Activated naive CD8-positive, alpha-beta T cell treated with anti-CD3 and anti-CD28 coated beads, Interleukin-2, amount 50 U/mL, for 24 hours (primary cell): ENCODE measurements at places on chromosomes 16 and 17.

- DNase-seq, result no peak
Observed at GRCh38 chr16:47727131-47727530, 266.0 kb downstream of the PHKB start.

DNA sequence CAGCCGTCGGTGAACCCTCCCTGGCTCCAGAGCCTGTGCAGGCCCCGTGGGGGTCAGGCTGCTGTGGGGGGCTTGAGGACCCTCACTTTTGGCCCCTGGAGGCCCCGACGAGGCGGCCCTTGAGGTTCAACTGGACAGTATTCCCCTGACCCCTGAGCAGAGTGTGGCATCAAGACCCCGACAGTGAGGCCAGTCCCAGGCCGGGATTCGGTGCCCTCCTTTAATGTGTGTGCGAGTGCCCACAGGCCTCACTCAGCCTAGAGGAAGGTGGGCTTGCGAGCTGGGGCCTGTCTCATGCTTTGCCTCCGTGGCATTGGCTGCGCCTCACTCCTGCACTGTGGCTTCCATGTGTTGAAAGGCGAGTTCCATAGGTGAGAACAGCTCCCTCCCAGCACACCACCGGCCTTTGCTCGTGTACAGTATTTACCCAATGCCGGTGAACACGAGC is 94.5 kb downstream of the METRNL start:
- no peak for DNase-seq

DNA sequence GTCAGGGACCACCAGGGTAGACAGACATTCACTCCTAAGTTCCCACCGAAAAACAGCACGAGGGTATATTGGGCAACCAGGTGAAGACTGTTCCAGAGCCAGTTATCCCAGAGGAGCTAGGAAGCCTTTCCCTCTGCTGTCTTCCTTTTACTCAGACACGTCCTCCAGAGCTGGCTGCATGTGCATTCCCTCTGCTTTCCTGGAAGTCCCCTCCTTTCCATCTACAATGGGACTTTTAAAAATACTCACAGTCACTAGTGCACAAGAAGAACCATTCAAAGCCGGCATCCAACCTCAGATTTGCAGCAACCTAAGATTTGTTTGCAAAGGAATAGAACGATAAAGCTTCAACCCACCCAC is 32.5 kb upstream of the CRISPLD2 start:
- no peak for DNase-seq

DNA sequence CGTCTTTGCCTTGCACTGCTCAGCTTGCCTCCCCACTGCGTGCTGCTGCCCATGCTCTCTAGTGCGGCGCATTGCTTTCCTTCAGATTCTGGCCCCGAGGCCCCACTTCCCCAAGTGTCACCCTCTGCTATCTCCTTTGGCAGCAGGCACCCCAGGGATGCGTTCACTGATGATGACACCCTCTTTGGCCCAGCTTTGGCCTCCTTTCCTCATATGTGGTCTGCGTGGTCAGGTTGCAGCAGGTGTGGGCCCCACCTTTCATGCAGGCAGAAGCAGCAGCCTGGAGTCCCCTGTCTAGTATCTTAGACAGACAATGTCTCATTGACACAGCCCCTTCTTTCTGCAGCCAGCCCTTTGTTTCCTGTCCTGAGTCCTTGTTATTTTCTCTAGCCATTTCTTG is 4.8 kb upstream of the CCL3 start:
- DNase-seq, result no peak

DNA sequence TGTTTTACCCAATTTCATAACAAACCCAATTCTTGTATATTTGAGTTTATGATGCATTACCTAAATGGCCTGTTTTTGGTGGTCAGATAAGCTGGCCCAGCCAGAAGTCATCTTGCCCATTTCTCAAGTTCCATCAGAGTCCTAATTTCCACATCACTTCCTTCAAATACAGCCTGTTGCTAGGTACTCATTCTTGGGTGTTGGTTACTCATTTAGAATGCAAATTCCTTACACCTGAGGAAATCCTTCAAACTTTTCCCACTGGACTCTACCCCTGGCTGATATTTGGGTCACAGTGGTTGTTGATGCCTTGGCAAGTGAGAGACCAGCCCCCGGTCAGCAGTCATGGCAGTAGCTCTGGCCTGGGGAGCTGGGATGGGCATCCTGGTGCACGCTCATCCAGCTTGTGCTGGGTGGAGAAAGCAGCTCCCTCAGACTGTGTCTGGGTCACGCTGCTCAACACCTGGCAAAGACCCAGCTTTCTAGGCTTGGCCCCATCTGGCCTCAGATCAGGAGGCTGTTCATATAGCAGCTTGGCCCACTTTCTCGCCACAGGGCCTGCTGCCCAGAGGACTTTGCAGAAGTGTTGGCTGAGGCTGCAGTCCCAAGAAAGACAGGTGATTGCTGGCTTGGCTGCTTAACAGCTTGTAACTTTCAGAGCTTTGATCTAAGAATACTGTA is 25.8 kb downstream of the WSB1 start:
- DNase-seq, result no peak

DNA sequence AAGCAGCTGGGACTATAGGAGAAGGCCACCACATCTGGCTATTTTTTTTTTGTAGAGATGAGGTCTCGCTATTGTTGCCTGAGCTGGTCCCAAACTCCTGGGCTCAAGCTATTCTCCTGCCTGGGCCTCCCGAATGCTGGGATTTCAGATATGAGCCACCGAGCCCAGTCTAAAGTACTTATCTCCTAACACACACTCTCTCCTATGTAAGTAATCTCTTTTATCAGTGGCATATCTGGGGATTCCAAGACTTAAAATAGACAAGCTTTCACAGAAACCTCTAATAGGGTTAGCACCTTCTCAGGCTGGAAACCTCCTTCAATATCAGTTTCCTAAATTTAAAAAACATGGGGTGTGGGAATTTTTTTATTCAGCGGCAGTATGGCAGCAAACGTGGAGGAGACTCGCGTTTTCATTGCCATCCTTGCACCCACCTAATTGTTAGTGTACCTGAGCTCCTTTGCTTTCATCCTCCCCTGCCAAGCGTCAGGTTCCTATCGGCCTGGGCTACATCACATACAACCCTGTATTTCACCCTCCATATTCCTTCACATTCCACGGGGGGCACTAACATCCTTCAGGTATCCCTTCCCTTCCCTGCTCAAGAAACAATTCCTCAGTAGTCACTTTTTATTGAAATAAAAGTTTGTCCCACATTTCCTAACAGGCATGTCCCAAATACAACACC is 1.1 kb downstream of the EZH1 start:
- no peak for DNase-seq

GRCh38 chr16:67387479-67388079 is 5.7 kb downstream of the TPPP3 start:
- DNase-seq, result no peak

GRCh38 chr17:44323359-44324091 is 1.1 kb downstream of the SLC25A39 start:
- DNase-seq, result no peak

GRCh38 chr17:61579347-61579746 is 11.7 kb downstream of the NACA2 start:
- DNase-seq, result no peak

- no peak for DNase-seq
Observed at GRCh38 chr17:36647636-36648035, 46.3 kb downstream of the MRM1 start.

GRCh38 chr17:71004413-71004812 is 835.1 kb downstream of the KCNJ2 start:
- no peak for DNase-seq

- no peak for DNase-seq
Observed at GRCh38 chr16:49552313-49552928, 178.8 kb downstream of the C16orf78 start.

GRCh38 chr16:53041320-53042051 is 11.2 kb downstream of the CHD9NB start:
- no peak for DNase-seq

GRCh38 chr16:79004309-79004708 is 596.2 kb downstream of the MAF start:
- no peak for DNase-seq

DNA sequence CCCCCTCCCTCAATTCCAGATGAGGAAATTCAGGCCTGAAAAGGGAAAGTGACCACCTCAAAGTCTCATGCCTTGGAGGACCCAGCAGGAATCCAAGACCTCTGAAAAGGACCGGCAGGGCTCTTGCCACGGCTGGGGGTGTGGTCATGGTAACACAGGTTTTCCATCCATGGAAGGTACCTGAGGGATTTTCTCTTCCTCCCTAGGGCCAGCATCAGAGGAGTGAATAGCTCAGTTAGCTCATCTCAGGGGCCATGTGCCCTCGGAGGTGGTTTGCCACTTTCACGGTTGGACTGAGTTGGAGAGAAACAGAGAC is 1.3 kb downstream of the CIITA start:
- no peak for DNase-seq
